ENCODE measurements at places on chromosomes 4 and X.

GRCh38 chr4:73740353-73740778 is at the start of gene CXCL8:
Gene CXCL8 (plus strand): TSS chr4:73740569. CDS start chr4:73740659, 90 bp downstream.
- DNase-seq: no peak

DNA sequence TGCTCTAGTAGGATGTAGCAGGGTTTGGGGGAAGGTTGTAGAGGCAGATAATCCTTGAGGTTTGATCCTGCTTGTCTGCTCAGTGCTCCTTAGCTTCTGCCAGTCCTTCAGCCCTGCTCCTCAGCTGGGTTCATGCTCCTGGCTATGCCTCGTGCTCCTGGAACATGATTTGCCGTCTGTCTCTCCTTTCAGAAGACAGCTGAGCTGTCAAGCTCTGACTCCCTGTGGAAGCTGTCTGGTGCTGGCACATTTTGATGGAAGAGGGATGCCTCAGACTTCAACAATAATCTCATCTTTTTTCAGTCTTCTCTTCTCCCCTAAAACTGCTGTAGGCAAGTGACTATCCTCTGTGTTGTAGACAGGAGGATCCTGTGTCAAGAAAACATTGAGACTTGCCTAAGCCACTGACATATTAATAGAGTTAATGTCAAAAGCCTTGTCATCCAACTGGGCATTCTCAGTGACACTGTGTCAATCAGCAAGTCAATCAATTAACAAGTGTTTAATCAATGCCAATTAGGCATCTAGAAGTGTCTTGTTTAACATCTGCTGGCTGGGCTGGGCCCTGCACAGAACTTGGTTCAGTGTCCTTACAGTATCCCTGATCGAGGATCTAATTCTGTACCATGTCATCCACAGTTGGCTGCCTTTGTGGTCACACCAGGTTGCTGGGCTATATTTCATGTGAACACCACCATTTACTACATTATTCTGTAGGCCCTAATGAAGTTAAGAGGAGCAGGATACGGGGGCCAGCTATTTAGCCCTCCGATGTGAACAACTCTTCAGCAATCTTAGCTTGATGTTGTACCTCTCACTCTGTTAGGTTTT is 96.7 kb downstream of the SYNPO2 start:
- DNase-seq: no peak

GRCh38 chr4:121794505-121795188 is 6.5 kb upstream of the EXOSC9 start:
- DNase-seq: no peak

- no peak for DNase-seq
Measured at GRCh38 chr4:47674144-47674543, 163.7 kb downstream of the CORIN start.

GRCh38 chrX:153905481-153906095 is 1.1 kb downstream of the AVPR2 start:
- DNase-seq: no peak

DNA sequence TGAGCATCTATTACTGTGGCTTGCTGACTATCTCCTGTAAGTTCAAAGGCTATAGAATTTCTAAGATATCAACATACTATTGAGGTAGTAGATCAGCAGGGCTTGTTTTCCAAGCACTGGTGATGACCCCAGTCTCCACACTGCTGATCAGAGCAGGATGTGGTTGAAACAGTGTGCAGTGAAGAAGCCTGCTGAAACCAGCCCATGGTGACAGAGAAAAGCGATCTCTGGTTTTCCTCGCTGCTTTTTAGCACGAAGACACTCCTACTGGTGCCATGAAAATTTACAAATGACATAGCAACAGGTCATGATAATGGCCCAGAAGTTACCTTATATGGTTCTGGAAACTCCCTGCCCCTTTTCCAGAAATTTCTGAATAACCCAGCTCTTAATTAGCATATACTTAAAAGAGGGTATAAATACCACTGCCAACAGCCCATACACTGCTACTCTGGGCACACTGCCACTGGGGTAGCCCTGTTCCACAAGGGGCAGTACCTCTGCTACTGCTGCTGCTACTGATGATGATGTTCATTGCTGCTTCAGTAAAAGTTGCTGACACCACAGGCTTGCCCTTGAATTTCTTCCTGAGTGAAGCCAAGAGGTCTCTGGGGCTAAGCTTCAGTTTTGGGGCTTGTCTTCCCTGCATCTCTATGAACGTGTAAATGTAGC is 1689.5 kb upstream of the PCDH10 start:
- no peak for DNase-seq

DNA sequence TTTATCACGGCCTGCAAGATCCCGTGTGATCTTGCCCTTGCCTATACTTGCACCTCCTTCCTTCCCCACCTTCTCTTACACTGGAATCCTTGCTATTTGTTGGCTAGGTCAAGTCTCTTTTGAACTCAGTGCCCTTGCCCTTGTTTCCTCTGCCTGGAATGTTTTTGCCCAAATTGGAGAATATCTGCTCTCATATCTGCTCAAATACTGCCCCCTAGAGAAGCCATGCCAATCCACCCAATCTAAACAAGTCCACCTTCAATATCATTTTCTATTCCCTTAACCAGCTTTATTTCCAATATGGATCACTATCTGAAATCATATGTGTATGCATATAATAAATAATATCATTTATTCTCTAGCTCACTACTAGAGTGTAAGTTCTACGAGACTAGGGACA is 1044.2 kb upstream of the FTHL17 start:
- DNase-seq: no peak

DNA sequence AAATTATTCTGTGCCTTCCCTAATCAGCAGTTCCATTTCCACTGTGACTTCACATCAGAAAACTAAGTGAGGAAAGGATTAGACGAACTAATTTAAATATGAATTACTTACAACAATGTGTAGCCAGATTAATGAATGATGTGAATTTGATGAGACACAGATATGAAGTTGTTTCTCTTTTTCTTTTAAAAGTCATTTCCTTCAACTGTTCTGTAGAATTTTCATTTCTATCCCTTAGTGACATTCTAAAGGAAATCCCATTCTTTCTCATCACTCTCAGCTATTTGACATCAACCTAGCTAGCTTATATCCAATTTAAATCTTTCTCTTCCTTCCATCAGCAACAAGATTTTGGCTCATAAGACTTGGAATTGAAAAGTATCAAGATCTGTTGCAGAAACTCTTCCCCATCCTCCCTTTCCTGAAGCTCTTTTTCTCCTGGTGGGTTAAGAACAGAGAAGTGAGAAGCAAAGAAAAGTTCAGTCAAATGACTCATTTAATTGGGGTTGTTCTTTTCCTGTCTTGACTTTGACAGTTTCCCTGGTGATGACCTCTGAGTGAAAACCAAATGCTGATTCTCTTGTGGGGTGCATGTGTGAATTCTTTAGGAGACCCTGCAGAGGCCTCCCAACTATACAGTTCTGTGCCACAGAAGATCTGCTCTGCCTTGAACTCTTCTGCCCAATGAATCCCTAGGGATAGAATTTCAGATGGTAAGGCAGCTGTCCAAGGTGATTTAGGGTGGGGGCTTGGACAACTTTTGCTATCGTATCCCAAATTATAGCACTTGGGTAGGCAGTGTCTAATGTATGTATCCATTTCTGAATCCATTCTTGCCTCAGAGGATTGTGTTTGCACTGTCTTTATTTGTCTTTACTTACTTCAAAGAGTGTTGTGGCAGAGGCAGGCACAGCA is 232.5 kb upstream of the GPRIN3 start:
- no peak for DNase-seq

DNA sequence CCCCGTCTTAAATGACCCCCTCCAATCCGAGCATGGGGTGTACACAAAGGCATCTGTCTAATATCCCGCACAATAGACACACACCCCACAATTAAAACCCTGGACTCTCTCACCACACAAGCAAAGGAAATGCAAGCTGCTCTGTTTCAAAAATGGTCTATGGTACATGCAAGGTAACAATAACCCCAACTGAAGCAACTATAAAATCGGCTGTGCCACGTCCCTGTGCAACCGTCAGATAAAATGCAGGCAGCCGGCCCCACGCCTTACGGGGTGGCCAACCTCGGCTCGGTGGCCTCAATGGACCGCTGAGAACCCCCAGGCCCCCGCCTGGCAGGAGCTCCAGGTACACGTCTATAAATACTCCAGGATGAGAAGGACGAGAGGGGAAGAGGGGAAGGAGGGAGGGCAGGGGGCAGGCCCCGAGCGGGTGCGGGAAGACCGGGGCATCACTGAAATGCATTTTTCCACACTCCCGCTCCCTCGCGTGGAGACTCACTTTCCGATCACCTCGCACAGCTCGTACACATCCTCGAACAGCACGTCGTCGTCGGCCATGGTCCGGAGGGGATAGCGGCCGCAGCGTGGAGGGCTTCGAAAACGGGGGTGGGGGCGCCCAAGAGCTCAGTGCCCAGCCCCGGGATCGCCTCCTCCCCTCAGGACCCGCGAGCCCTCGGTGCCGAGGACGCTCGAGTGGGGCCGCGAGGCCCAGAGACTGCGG is 763 bp downstream of the CASK start:
- DNase-seq: no peak

DNA sequence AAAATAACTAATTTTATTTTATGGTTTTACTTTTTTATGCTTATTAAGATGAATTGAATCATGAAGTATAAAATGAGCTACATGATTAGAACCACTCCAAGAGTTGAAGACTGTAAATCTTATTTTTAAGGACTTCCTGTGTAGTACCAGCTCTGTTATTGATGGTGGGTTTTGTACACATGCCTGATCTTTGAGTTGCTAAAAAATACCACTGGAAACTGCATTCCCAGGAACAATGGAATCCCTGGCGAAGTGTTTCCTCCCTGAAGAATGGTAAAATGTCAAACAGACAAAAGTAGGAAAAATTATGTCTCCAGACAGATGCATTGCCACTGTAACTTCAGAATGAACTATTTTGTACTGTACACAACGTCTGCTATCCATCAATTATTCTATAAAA is 935.4 kb upstream of the TENM3 start:
- DNase-seq: no peak
